Subcutaneous preadipocyte (primary cell): ENCODE measurements at places on chromosomes 4 and X. TPM values are rescaled to one million over a fixed set of nuclear protein-coding genes. Genes with fewer than 3 reads are reported as not detected.

TMEM271 gene
- total RNA-seq, result not detected in 2 replicates

ZDHHC9 gene
- total RNA-seq, result 29.5 and 30.9 TPM in 2 replicates

FAT1 gene
- total RNA-seq, result 161 and 172 TPM in 2 replicates

WNK3 gene
- under 0.01 and 0.20 TPM in 2 replicates for total RNA-seq

PDK3 gene
- total RNA-seq, result 5.1 and 6.6 TPM in 2 replicates

SSX2 gene
- not detected in 2 replicates for total RNA-seq

EDA gene
- 0.59 and 0.73 TPM in 2 replicates for total RNA-seq

HSFX3 gene
- total RNA-seq, result not detected in 2 replicates

LINC00632 gene
- total RNA-seq, result 7.3 and 10.9 TPM in 2 replicates

RBMXL3 gene
- total RNA-seq, result not detected in 2 replicates

LONRF3 gene
- total RNA-seq, result 0.20 TPM in 1 of 2 replicates, not detected in the other

CAPN6 gene
- total RNA-seq, result under 0.01 TPM in 1 of 2 replicates, not detected in the other

CXCL11 gene
- total RNA-seq, result not detected in 2 replicates

ZNF182 gene
- 2.6 and 3.1 TPM in 2 replicates for total RNA-seq

LAS1L gene
- 19.5 and 23.7 TPM in 2 replicates for total RNA-seq
